ENCODE measurements at places on chromosomes 7 and 10.

GRCh38 chr10:101261702-101262101, 32.4 kb upstream of the LBX1 start:
- DNase-seq: no peak

GRCh38 chr10:124732931-124733570, 11.1 kb downstream of the FAM53B start:
- peak; percentile 70 for DNase-seq

- DNase-seq: no peak
Observed at GRCh38 chr7:6179620-6180343, 92.6 kb downstream of the CYTH3 start.

DNA sequence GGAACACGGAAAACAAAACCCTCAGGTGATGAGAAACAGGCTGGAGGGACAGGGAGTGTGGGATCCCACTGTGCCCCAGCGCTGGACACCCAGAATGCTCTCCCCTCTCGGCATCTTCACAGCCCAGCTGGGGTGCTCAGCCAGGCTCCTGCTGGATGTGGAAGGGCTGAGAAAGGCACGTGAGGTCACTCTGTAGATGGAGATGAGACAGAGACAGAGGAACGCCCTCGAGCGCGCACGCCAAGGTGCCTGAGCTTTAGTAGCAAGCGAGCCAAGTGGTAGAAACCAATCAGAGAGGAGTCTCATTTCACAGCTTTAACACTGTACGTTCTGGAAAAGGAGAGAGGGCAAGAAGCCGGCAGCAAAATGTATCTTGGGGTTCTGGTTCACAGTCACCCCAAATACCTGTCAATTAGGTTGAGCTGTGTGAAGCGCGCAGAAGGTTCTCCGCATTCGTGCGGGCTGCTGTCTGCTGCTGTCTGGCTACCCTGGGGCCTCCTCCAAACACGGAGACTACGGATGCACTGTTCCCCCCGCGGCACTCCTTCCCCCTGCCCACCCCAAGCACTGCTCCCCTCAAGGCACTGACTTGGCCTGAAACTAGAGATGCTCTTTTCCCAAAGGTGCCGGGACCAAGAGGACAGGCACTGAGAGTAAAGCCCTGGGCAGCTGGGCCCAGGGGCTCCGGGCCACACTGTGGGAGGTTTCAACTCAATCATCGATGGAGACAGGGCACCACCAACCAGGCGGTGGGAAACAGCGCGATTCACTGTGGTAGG, 91.4 kb downstream of the ZRANB1 start:
- no peak for DNase-seq

DNA sequence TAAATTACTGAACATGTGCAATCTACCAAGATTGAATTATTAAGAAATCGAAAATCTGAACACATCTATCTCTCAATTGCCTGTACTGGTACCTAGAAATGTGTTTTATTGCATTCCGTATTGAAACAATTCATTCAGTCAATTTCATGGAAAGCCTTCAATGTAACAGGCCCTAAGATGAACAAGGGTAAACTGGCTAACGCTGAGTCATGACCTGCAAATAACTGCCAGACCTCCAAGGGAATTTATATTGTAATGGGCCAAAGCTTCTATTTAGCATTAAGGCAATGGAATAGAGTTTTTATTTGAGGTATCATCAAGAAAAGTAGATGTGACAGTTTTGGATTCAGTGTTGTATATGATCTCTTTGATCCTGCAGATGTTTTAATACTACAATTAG, 49.9 kb upstream of the CD36 start:
- DNase-seq: no peak

- no peak for DNase-seq
Observed at GRCh38 chr10:133475425-133475734, 21.6 kb downstream of the SCART1 start.

GRCh38 chr10:32153252-32153651, 97.0 kb upstream of the KIF5B start:
- no peak for DNase-seq

- DNase-seq: no peak
Observed at GRCh38 chr7:42227021-42227420, 10.0 kb downstream of the GLI3 start.

DNA sequence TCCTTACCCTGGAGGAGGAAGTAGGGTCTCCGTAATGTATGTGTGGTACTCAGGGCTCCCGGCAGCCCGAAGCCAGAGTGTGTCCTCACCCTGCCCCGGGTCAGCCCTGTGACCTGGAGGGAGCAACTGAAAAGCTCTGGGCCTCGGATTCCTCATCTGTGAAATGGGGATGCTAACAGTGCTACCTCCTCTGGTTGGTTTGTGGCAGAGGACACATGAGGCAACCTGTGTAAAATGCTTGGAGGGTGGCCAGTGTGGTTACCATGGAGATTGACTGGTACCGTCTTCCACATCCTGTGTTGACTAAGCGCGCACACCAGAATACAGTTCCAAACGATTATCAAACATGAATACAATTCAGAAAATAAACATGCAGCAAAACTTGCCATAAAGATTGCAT, 163.8 kb upstream of the KLF6 start:
- peak; percentile 81 for DNase-seq

DNA sequence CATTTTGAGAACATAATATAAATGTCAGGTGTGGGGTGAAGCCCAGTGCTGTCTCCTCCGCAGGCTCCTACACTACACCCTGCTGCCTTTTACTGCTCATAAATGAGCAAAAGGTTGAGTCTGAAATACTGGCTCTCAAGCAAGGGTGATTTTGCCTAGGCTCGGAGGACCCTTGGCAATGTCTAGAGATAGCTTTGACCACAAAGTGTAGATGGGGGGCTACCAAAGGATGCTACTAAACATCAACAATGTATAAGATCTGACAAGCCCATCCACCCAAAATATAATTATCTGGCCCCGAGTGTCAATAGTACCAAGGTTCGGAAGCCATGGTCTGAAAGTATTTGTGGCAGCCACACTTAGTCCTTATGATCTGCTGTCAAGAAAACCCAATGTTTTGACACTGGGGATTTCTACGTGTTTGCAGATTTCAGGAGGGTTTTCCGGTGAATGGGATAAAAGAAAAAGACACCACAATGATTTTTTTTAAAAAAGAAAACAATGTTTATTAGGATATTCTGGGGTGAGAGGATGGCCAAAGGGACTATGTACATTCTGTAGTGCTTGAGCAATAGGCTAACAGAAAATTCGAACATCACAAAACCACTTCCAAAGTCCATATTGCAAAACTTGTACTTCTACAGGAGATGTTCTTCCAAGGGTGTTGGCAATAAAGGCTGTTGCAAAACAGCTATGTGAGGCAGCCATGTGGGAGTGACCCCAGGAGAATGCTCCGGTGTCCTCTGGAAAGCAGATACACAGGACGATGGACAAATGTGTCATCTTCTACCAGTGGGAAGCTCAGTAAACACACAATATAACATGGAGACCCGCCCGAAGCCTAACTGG, 216.3 kb downstream of the GFRA1 start:
- DNase-seq: no peak

GRCh38 chr10:92045641-92046106, 122.1 kb downstream of the BTAF1 start:
- DNase-seq: no peak

DNA sequence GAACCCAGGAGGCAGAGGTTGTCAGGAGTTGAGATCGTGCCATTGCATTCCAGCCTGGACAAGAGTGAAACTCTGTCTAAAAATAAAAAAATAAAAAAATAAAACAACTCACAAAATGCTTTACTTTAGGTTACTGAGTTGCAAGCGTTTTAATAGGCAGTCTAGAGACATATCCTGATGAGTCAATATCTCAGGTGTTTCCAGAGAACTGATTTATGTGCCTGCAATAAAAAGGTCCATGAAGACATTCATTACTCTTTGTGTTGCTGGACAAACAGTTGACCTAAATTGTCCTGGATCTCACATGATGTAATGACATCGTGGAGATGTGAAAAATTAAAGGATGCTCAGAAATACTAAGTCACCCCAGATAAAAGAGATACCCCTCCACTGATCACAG, 31.5 kb downstream of the CDNF start:
- DNase-seq: no peak

GRCh38 chr10:33154590-33154989, 179.9 kb downstream of the NRP1 start:
- no peak for DNase-seq

- DNase-seq: no peak
Observed at GRCh38 chr10:3931901-3932300, 146.9 kb upstream of the KLF6 start.

DNA sequence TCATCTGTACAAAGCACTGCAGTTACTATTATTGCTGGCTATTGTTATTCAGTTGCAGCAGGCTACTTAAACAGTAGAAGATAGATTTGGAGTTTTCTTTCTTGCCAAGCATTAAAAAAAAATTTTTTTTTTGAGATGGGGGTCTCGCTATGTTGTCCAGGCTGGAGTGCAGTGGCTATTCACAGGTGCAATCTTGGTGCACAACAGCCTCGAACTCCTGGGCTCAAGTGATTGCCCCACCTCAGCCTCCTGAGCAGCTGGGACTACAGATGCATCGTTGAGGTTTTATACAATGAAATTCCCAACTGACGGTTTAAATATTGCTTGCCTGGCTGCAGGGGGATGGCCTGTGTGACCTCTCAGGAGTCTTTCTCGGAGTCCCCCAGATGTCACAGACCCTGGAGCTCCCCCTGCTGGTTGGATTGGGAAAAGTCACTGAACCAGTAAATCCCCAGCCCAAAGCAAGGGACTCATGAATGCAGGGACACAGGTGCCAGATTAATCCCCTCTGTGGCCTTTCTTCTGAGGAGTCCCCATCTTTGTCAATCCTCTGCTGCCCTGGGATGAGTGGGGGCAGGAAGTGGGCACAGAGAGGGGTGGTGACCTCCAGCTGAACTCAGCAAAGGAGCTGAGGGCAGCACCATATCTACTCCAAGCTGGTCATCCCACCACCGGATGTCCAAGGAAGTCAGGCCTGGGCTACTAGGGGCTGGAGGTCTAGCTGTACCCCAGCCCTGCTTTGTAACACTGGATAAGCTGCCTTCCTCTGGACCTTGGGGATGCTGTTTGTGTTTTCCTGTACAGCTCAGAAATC, 149.6 kb downstream of the C10orf105 start:
- DNase-seq: peak; percentile 78

All from CD4-positive, alpha-beta T cell (primary cell).